Purkinje cell (primary cell): ENCODE measurements at places on chromosomes 5 and 9. TPM values are rescaled to one million over a fixed set of nuclear protein-coding genes. Genes with fewer than 3 reads are reported as not detected.

POU5F2 gene
- polyA plus RNA-seq = 0.14 and 0.31 TPM in 2 replicates

ERAP2 gene
- 0.88 TPM in 1 of 2 replicates, not detected in the other for polyA plus RNA-seq

GFPT2 gene
- 3.3 and 7.6 TPM in 2 replicates for polyA plus RNA-seq

SPATA31D1 gene
- polyA plus RNA-seq = not detected in 2 replicates

PCDHGB5 gene
- 0.32 TPM in 1 of 2 replicates, not detected in the other for polyA plus RNA-seq

PRR7 gene
- not detected in 2 replicates for polyA plus RNA-seq

ANKRD34B gene
- not detected in 2 replicates for polyA plus RNA-seq
